SW 1271 (cell line): ENCODE measurements at places on chromosomes 3 and 15.
A peak's percentile ranks its signal among the peaks of the same experiment; 100 is the strongest.

DNA sequence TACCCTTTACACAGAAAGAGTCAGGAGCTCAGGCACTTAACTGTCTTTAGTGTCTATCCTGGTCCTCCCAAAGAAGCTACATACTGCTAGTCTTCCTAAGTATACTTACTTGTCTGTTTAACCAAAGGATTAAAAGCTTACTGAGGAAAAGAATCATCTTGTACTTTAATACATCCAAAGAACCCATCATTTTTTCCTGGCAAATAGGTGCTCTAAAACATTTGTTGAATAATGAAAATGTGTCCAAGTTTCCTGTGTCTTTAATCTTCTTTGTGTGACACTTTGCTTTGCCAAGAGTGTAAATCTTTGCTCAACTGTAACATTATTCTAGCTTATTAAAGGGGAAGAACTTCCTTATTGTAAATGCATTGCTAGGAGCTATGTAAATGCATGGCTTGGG is 519.2 kb downstream of the OTOL1 start:
- no peak for DNase-seq

GRCh38 chr15:63236272-63236671 is 41.1 kb upstream of the APH1B start:
- no peak for DNase-seq

DNA sequence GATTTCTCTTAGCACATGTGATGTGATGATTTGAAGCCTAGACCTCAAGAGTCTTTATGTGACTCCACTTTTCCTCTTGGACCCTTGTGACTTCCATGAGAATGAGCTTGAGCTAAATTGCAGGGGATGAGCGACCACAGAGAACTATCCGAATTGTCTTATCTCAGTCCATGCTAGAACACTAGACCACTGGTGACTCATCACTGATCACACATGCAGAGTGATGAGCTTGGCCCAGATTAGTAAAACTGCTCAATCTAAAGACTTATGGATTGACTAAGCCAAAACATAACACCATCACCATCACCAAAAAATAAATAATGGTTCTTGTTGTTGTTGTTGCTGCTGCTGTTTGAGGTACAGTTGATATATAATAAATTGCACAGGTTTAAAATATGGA is 114.1 kb upstream of the CFAP20DC start:
- no peak for DNase-seq

DNA sequence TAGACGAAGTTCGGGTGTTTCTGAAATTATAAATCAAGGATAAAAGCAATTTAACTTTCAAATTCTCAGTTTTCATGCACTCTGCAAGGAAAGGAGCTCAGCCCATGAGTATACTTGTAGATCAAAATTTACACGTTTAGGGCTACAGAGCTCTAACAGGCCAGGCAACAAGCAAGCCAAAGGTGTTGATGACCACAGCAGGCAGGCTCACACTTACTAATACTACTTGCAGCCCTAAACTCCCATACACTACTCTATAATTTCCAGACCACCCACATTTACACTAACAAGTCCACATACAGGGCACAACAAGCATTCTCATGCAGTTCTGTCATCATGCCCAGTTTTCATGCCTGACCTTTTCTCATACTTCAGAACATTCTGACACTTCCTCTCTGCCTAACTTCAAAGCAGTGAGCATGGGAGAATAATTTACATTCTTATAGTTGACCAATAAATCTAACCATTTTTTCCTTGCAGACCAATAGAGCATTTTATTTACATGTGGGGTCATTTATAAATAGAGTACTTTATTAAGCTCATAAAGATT is 124.7 kb upstream of the FRMD4B start:
- DNase-seq: no peak

- no peak for DNase-seq
Observed at GRCh38 chr3:61237858-61238257, 13.4 kb downstream of the FHIT start.

GRCh38 chr3:13370055-13370454 is 50.1 kb downstream of the NUP210 start:
- DNase-seq: no peak

DNA sequence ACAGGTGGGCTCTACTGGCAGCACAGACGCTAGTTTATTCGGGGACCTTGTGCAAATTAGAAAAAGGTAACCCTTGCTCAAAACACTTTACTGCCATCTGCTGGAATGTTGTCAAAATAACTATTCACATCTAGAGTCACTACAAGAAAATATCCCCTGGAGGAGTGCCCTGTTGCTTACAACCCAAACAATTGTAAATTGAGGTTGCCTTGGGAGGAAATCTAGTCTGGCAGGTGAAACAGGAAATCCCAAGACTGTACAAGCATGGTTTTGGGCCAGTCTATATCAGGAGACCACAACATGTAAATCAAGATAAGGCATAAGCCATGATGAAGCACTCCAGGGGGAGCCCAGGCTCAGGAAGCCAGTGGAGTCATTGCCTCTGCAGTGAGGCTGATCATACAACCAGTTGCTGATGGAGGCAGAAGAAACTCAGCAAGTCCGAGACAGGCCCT is 136.8 kb upstream of the ACP3 start:
- DNase-seq: peak; percentile 5

DNA sequence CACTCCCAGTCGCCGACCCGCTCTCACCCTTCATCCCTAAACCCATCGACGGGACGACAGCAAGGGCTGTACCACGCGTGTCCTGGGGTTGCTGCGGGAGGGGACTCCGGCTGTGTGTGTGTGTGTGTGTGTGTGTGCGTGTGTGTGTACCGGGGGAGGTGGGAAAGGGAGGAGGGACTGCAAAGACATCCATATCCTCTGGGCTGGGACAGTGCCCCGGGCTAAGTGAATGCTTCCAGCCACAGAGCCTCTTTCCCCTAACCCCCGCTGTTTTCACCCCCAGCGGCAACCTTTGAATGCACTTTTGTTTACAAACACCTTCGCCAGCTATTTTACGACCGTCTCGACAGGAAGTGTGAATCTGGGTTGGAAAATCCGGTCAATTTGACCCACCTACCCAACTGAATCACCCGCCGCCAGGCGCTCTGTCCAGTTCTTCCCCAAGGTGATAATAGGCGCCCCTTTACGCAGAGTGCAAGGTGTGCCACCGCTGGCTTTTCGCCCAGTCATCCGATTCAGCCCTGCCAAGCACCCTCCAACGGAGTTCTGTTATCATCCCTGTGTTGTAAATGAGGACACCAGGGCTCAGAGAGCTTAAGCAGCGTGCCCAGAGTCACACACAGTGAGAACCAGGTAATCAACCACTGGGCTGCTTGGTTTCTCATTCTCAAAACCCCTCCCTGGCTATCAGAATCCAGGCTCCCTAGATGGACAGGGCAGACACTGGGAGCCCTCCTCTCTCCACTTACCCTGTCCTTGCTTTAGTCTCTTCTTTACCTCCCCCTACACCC is 739 bp upstream of the AMOTL2 start:
- peak; percentile 82 for DNase-seq

DNA sequence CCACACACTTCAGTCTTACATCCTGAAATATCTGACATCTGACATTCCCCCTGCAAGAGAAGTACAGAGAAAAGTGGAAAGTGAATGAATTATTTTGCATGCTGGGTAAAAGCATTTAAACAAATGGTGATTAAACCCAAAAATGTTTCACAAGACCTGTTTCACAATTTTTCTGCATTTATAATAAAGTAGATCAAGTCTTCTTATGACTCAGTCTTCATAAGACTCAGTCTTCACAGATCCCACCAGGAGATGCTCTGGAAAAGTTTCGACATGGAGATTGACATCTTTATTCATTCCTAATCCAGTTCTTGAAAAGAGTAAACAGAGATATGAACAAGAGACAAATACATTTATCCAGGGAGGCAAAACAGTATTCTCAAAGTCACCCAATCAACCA is 13.2 kb upstream of the EDC3 start:
- no peak for DNase-seq

- no peak for DNase-seq
Observed at GRCh38 chr3:46574881-46575576, 8.9 kb upstream of the LRRC2 start.
